ENCODE measurements at places on chromosomes 7 and 10. TPM values are rescaled to one million over a fixed set of nuclear protein-coding genes. Genes with fewer than 3 reads are reported as not detected.

NME8 gene
- total RNA-seq: not detected

HOXA5 gene
- not detected for total RNA-seq

SPACDR gene
- not detected for total RNA-seq

PDE6C gene
- not detected for total RNA-seq

RNF148 gene
- total RNA-seq: 0.36 TPM

EBLN1 gene
- total RNA-seq: not detected
